Kasumi-1 (cell line): ENCODE measurements at places on chromosomes 13 and 19.
A peak's percentile ranks its signal among the peaks of the same experiment; 100 is the strongest.

- no peak for DNase-seq
Measured at GRCh38 chr19:19410553-19411550, 5.4 kb downstream of the GATAD2A start.

DNA sequence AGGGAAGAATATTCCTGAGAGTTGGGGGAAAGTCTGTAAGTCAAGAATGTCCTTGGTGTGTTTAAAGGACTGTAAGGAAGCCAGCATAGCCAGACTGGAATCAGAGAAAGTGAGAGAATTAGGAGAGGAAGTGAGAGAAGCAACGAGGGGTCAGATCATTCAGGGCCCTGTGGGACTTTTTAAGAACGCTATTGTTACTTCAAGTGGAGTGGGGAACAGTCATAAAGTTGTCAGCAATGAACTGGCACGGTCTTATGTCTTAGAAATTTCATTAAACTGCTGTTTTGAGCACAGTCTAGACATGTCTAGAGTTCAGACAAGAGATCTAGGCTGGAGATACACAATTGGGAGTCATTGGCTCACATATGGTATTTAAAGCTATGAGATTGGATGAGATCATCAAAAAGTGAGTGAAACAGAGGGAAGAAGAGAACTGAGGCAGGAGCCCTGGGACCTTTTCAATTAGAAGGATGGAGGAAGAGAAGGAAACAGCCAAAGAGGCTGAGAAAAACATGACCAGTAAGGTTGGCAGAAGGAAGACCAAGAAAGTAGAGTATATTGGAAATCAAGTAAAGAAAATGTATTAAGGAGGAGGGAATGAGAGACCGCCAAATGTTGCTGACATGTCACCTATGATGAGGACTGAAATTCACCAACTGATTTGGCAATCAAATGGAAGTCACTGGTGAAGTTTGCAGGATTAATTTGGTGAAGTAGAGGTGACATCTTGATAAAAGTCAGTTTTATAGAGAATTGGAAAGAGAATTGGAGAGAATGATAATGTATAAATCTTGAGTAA lies 263.5 kb downstream of the GPC5 start:
- DNase-seq: no peak

DNA sequence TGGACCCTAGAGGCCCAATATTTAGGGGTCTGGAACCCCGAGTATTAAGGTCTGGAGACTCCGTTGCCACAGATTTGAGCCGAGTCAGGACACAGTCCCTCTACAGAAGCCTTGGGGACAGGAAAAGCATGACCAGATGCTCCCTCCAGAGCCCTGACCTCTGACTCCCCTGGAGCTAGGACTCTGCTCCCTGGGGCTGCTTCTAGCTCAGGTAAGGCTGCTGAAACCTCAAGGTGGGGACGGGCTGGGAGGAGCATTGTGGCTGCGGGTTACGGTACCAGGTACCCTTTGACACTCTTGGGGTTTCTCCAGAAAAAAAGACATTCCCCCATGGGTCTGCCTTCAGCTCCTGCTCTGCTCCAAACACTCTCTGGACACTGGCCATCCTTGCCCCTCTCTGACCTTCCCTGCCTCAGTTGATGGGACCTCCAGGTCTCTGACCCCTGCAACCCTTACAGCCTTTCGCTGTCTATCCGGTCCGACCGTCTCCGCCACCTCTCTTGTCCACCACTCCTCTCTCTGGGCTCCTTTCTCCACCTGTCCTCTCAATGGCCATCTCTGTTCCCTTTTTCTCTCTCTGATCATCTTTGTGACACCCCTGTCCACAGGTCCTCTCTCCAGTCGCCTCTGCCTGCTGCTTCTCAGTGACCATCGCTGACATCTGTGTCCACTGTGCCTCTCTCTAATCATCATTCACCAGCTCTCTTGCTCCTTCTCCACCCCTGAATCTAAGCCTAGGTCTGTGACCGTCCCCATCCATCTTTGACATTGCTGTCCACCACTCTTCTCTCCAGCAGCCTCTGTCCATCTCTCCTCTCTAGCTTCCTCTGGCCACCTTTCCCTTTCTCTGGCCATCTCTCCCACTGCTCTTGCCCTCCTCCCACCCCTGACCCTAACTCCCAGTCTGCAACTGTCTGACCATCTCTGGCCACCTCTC lies 1.4 kb downstream of the LRFN3 start:
- DNase-seq: no peak

GRCh38 chr19:1863638-1864479 lies 480 bp upstream of the KLF16 start:
- DNase-seq: peak; percentile 91

- DNase-seq: no peak
Measured at GRCh38 chr13:52783943-52784342, 44.3 kb upstream of the CNMD start.

- no peak for DNase-seq
Measured at GRCh38 chr19:36041831-36042230, 9.2 kb upstream of the CLIP3 start.

- no peak for DNase-seq
Measured at GRCh38 chr13:60936281-60936680, 479.4 kb downstream of the PCDH20 start.
